Neuronal stem cell (in vitro differentiated cells): ENCODE measurements at places on chromosomes 6 and 20.
A peak's percentile ranks its signal among the peaks of the same experiment; 100 is the strongest.

GRCh38 chr20:48463916-48464315 is 363.9 kb downstream of the PREX1 start:
- DNase-seq = no peak

DNA sequence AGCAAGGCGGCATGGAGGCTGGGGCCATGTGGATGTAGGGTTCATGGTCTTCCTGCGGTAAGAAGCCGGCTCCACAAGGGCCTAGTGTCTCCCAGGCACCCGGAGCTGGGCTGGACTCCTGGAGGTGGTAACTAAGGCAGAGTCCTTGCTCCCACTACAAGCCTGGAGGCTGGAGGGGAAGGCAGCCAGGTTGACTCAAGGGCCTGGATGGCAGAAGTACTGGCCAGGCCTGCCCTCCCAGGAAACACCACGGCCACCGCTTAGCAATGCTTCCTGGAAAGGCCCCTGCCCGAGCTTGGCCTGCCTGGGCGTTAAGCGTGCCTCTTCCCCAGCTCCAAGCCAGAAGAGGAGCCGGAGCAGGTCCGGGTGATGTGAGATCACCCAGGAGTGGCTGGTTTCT is 182.0 kb downstream of the ZDHHC14 start:
- no peak for DNase-seq

- DNase-seq = no peak
Measured at GRCh38 chr6:52389626-52390360, 27.8 kb downstream of the PAQR8 start.

- DNase-seq = no peak
Measured at GRCh38 chr20:17298171-17298570, 71.3 kb downstream of the PCSK2 start.

GRCh38 chr6:136103763-136104311 is 146.3 kb downstream of the MTFR2 start:
- DNase-seq = peak; percentile 36

GRCh38 chr6:34273242-34273805 is 24.5 kb upstream of the SMIM29 start:
- no peak for DNase-seq

- no peak for DNase-seq
Measured at GRCh38 chr20:55386686-55387085, 618.6 kb downstream of the CBLN4 start.

DNA sequence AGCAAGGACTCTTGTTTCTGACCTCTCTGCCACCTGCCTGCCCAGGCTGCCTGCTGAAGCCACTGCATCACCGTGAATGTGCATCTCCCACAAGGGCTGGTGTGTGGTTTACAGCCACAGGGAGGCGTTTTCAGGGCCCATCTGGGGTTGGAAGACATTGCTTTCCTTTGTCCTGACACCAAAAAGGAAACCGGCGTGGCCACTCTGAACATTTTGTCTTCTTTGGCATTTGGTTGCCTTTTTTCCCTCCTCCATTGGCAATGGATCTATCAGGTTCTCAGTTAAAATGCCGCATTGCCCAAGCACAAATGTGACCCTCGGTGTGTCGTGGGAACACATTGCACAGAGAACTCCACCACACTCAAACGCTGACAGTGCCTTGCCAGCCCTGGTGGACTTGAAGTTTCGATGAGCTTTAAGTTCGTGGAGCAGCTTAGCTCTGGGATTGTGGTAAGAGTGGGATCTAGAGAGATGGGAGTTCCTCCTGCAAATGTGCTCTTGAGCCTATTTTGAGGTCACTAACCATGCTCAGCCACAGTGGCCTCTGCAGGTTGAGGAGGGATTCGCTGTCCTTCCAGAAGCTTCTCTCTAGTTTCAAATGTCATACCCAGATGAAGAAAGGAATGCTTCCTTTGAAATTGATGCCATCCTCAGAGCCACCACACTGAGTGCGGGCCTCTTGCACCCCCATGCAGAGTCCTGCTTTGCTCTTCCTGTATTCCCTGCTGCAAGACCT is 14.8 kb upstream of the PCK1 start:
- no peak for DNase-seq

DNA sequence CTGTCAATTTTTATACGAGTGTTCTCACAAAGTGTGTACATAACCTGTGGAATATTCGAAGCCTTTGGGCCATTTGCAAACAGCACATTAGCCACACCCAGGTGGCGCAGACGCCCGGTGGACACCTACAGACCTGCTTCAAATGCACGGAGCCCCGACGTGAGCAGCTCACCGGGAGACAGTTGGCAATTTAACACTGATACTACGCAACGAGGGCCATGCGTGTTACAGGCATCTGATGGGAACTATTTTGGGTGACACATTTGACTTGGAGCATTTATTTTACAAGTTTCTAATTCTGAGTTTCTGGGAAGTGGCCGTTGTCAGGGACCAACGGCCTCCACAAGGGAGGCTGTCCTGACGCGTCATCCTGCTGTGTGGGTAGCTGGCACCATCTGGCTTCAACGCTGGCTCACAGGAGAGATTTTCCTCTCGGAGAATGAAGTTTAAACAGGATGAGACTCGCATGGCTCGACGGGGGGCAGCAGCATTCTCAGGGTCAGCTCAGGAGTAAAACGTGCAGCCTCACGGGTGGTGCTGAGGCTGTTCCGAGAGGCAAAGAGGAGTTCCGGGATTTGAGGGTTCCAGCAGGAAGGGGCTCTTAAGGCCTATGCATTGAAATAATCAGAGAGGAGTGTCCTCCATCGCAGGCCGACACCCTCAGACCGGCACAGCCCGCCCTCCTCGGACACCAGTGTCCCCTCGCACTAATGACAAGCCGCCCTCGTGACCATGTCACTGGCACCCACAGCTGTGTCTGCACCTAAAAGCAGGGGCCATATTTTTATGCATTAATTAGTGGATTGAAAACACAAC is 207.4 kb downstream of the DLL1 start:
- no peak for DNase-seq

DNA sequence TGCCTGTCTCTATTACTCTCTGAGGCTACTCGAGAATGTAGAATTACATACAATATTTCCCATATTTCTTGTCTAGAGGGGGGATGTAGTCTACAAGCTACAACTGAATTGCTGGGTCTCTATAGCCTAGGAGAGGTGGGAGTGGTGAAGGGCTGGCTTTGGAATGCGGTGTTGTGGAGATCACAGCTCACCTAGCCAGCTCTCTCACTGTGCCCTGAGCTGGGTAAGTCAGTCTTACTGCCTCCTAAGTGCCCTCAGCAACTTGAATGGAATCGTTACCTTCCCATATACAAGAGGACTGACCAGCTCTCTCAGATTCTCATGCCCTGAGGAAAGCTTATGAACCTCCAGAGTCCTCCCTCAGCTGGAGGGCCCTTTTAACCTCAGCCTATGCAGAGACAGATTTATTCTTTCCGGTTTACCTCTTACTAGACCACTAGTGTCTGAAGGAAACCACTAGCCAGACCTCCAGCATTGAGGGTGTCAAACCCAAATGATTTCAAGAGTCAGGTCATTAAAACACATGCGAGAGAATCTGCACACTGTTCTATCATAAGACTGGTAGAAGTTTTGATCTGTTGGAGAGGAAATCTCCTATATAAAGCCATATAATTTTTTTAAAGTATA is 20.6 kb downstream of the VIP start:
- DNase-seq = no peak

DNA sequence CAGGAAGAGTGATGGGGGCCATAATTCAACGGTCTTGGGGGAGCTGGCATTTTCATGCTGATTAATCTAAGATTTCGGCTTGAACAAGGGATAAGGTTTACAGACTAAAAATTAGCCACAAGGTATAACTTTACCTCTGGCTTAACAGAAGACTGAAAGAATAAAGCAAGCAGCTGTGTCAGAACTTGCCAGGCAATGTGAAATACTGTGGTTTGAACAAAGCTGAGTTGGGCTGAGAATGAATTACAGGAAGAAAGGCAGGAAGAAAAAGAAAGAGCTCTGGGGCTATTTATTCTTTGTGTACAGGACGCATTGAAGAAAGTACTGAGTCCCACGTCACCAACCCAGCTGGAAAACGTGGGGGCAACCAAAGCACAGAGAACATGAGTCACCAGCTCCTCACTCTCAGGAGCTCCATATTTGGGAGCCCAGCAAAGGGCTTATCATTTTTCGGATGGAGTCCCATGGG is 121.5 kb upstream of the NEDD9 start:
- no peak for DNase-seq

DNA sequence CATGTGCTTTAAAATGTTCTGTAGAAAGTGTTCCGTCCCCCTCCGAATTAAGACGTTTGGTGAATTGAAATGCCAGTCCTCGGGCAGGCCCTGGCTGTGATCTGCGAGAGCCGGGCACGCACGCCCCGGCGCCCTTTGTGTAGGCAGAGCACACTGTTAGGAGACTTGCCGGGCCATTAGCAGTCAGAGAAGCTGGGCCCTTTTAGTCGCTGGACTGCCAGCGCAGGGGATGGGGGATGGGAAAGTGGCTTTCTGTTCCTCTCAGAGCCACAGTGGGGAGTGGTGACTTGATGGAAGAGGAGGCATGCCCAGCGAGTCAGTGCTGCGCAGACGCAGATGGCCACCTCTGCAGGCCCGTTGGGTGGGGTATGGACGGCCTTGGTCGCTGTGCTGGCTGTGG is 2.2 kb downstream of the PPP1R3G start:
- no peak for DNase-seq

GRCh38 chr6:168826078-168826390 is 385.1 kb downstream of the SMOC2 start:
- DNase-seq = no peak

DNA sequence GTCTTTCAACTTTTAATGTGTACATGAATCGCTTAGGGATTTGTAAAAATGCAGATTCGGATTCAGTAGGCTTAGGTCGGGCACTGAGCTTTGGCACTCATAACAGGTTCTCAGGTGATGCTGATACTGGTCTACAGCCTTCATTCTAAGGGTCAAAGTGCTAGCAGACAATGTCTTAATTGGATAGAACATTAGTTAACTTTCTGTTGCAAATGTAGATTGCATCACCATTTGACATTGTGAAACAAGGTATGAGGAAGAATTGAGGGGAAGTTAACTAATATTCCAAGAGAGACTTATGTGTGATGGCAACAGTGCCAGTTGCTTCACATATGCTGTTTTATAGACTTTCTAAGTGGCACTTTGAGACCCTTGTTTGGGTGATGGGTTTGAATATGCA is 86.9 kb downstream of the MLIP start:
- DNase-seq = no peak

GRCh38 chr6:41571021-41571780 is 25.0 kb downstream of the FOXP4 start:
- DNase-seq = no peak

GRCh38 chr6:48564036-48564820 is 453.2 kb upstream of the PTCHD4 start:
- no peak for DNase-seq

GRCh38 chr6:63502156-63502555 is 70.1 kb upstream of the LOC128125822 start:
- DNase-seq = no peak

DNA sequence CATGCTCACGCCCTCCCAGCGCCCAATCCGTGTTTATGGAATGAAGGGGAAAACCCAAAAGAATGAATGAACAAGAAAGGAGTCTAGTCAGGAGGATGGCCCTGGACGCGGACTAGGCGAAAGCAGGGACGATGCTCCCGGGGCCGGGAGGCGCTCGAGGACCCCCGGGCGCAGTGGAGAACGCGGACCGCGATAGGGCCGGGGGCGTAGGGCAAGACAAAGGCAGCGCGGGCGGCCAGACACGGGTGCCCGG is 758 bp downstream of the GCLC start:
- DNase-seq = peak; percentile 27

DNA sequence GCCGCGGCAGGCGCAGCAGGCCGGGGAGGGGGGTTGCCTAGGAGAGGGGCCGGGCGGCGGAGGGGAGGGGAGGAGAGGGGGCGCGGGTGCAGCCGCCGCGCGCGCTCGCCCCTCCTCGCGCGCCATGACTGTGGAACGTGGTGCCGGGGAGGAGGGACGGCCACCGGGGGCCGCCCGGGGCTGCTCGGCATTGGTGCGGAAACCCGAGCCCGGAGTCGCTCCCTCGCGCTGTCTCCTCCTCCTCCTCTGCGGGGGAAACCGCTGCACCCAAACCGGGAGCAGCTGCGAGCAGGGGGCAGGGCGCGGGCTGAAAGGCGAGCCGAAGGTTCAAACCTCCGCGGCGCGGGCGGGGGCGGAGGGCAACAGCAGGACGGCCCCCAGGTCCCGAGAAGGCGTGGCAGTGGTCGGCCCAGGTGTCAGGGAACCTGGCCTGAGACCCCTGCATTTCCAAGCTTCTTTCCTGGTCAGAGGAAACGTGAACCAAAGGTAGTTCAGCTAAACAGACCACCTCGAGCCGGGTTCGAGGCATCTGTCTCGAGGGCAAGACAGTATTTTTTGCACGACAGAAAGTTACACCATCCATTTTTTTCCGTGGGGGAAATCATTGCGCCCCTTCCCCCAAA is 1.4 kb upstream of the TRERF1 start:
- peak; percentile 92 for DNase-seq

DNA sequence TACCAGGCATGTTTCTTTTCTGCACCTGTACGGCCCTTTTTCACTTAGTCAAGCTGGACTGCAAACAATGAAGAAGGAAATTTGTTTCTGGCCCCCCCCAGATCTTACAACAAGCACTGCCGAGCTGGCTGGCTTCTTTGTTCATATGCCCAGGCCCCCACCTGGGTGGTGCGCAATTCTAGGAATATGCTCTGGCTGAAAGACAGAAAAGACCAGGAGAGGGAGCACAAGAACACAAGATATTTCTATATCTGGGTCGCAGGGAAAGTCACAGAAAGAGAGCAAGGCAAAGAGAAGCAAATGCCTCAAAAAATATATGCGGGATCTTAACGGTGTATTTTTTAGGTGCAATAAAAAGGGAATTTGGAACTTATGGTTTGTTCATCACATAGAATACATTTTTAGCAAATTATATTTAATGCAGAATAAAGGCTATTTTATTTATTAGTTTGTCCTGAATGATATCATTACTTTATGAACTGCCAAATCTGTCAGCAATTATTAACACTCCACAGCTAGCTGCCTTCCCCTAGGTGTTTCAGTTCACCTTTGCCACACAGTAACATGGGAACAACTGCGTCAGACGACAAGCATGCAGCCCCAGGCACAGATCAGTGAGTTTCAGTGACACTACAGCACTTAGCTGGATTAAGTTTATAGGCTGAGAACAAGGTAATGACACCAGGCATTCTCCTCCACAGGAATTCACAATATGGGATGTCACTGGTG is 76.5 kb downstream of the GJA10 start:
- peak; percentile 48 for DNase-seq

GRCh38 chr6:52929321-52930164 is 20.0 kb upstream of the GSTA3 start:
- DNase-seq = no peak

DNA sequence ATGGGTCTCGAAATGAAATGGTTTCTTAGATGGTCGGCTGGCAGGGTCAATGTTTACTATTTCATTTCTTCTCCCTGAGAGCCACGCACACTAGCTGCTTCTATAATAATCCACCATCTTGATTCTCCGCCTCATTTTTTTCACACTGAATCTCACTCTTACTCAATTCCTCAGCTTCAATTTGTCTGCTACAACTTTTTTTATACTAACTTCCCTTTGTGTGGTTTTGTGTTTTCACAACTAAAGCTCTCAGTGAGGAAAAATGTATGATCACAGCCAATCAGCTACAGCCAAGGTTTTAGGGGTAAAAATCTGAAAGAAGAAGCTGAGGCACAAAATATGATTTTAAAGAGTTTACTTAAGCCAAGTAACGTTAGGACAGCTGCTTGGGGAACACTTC is 1309.4 kb downstream of the EPHA7 start:
- DNase-seq = no peak
